Hematopoietic multipotent progenitor cell treated with erythropoietin and hydrocortisone succinate and interleukin-3 and kit ligand, for 17 days (in vitro differentiated cells): ENCODE measurements at places on chromosomes 4 and X.

DNA sequence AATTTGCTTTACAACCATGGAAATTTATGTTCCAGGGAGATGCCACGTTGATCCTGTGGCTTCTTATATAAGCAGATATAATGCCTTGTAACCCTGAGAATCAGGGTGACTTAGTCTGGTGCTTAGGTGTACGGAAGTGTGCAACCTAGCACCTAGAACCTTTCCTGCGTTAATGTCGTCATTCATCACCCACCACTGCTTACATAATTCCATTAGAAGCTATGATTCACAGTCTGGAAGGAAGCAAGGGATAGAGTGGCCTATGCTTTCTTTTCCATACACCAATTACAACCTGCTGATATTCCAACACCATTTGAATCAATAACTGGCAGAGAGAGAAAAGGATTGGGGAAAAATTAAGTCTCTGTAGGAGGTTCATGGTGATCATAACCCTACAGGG, 17.3 kb upstream of the CXCL8 start:
- no peak for DNase-seq

GRCh38 chr4:82784681-82785610, 13.7 kb downstream of the SCD5 start:
- DNase-seq, result no peak

GRCh38 chr4:92636038-92636806, 332.5 kb downstream of the GRID2 start:
- no peak for DNase-seq

- no peak for DNase-seq
These were observed 4.1 kb upstream of the USP11 start for GRCh38 chrX:47228550-47229270.

DNA sequence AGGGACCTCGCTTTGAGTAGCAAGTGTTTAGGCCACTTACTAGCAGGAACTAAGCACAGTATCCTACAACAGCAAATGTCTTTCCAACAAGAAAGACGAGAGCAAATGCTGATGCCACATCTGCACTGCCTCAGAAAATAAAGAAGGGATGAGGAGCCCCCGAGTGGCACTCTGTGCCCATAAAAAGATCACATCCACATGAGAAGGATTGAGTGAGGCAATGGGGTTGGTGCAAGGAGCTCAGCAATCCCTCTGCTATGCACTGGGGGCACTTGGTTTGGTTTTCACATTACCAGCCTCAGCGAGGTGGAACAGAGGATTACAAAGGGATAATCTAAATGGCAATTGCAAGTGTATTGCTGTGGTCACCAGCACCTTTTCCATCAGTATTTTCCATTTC, 252.8 kb upstream of the SLC7A11 start:
- no peak for DNase-seq

- no peak for DNase-seq
These were observed 951 bp downstream of the SH3BP2 start for GRCh38 chr4:2793586-2794485.

- no peak for DNase-seq
These were observed 7.8 kb upstream of the DDIT4L start for GRCh38 chr4:100198061-100198460.

- DNase-seq, result no peak
These were observed 4.4 kb downstream of the FBXW7 start for GRCh38 chr4:152531479-152531878.

GRCh38 chrX:133333154-133333750, 82.0 kb downstream of the GPC4 start:
- DNase-seq, result no peak

GRCh38 chr4:70365479-70365878, 4.9 kb downstream of the SMR3A start:
- DNase-seq, result no peak

DNA sequence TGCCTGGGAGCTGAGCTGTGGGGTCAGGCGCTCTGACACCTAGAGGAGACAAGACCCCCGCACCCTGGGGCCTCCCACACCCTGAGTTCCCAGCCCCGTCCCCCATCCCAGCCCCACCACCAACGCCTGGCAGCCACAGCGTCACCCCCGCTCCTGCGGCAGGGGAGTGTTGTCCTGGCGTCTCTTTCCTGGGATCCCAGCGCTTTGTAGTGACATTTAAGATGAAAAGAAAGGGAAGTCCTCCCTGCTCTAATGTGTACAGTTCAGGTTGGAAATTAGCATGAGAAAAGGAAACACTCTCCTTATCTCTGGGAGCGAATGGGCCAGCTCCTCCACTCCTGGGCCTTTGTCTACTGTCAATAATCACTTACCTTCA, 112.1 kb downstream of the FAM53A start:
- DNase-seq, result no peak

GRCh38 chrX:46575586-46575985, 2.0 kb downstream of the CHST7 start:
- DNase-seq, result no peak

DNA sequence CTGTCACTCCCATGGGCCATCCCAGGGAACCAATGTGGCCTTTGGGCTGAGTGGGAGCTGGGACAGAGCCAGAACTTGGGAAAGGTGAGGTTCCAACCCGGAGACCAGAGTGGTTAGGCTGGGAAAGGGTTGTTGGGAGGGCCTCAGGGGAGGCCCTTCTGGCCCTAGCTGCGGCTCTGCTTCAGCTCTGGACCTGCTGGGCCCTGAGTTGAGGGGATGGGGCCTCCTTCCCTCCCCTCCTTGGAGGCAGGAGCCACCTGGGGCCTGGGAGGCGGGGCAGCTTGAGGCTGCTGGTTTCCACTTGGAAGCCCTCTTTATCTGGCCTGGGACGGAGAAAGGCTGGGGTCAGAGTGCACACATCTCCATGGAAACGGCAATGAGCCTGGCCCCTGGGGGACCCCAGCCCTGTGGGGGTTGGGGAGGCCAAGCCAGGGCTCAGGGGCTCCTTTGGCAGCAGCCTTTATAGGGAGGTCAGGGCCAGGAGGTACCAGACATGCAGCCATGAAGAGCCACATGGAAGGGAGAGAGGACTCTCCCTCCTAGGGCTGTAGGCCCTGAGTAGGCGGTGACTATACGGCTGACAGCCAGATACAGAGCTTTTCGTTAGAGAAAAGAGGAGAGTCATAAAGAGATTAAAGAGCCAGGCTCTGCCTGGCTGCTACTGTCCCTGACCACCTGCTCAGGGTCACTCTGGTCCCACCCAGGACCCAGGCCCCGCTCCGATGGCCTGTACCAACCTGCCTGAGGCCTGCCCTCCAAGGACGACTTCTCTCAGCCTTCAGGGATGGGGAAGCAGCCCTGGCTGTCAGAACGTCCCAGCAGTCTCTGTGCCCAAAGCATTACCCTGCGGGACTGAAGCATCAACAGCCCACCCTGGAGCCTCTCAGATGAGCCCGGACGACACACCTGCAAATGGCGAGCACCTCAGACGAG, 6.9 kb upstream of the NSD2 start:
- no peak for DNase-seq

DNA sequence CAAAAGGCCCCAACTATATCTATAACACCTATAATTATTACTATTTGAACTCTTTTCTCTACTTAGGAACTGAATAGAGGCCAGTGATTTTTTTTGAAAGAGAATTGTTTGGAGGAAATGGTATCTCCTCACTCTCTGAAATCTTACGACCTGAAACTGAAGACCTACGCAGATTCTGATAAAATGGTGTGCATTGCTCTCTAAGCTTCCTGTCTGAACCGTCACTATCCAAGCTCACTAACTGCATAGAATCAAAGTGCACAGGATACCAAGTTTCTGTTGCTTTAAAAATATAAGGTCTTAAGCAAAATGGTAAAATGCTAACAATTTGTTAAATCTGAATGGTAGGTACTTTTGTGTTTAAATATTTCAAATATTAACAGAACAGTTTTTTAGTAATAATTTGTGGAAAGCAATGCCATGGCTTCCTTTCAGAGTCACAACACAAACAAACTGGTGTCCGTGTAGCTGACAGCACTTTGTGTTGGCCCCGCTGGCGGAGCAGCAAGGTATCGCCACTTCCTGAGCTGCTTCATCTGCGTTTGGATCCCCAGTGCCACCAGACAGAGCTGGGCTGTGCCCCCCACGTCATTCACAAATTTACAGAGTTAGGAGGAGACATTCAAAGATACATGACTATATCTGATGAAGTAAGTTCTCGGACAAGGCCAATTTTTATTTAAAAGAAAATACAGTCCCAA, 313.9 kb downstream of the FBXW7 start:
- DNase-seq, result no peak

- DNase-seq, result no peak
These were observed 64.4 kb downstream of the ASMT start for GRCh38 chrX:1679238-1679637.

- no peak for DNase-seq
These were observed 1408.0 kb downstream of the RAPGEF2 start for GRCh38 chr4:160510928-160511327.

GRCh38 chrX:13397878-13398818, 78.3 kb upstream of the ATXN3L start:
- no peak for DNase-seq

DNA sequence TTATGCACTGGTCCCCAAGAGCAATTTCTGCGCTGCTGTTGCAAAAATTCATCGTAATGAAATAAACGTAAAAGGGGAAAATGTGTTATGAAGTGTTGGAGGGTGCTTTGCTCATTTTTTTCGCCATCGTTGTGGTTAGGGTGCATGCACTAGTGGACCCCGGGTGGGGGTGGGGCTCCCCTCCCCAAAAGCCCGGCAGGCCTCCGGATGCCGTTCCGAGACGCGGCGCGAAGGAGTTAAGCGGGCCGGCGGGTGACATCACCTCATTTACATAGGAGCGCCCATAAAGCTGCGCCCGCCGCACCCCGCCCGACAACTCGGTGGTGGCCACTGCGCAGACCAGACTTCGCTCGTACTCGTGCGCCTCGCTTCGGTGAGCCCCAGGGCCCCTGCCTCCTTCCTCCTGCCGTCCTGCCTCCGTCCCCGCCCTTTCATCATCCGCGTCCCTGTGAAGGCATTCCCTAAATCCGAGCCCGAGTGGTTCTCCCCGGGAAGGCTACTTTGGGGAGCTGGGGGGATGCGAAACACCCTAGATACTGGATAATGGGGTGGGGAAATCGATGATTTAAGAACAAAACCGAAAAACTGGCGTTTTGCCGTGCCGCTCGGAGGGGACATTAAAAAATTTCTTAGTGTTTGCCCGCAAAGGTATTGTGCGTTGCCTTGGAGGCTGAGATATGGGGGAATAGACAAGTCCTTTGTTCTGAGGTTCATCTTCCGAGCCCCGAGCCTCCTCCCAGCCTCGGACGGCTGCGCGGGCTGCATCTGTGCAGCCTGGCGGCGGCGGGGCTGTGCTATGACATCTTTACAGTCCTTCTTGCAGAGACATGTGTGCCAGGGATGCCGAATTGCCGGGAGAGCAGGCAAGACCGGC, at the start of gene TMSB4X:
Gene TMSB4X, plus strand, starts transcription at position 315 of the 874 bp plus-strand sequence.
- peak; percentile 69 for DNase-seq

DNA sequence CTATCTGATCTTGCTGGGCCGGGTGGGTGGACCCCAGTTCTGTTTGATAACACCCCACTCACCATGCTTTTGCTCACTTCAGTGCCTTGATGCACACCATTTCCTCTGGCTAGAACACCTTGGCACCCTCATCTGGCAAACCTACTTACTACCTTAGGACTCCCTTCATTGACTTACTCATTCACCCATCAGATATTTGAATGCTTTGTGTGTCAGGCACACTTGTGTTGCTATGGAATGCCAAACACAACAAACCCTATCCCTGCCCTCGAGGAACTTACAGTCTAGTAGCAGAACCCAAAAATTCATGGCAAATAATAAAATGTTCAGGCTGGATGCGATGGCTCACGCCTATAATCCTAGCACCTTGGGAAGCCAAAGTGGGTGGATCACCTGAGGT, 13.9 kb downstream of the CCNG2 start:
- DNase-seq, result no peak

DNA sequence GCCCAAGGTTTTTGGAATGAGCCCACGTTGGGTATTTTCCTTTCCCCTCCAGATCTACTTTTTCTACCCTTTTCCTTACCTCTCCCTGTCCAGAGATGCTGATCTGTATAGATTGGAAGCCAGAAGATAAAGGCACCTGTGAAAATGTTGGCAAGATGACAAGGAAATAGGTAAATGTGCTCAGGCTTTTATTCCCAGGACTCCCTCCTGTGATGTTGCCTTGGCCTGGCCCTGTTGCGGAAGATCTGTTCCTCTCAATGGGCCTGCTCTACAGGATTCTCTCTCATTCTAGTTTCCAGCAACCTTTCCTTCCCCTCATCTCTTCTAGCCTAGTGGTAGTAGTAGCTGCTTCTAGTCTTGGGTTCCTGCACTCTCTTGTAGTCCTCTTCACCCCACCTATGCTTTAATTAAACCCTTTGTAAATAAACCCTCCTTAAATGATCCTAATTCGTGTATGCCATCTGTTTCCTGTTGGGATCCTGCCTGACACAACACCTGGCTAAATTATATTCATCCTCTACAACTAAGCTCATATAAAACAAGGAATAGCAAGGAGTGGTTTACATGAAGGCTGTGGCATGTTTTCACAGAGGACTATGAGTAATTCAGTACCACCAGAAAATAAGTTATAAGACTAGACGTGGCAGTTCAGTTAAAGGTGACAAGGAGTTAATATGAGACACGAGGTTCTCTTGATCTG, 95.7 kb upstream of the MAOA start:
- DNase-seq, result no peak

- peak; percentile 36 for DNase-seq
These were observed 100.8 kb downstream of the ANXA3 start for GRCh38 chr4:78652282-78652876.
